ENCODE measurements at places on chromosomes 13 and 19. TPM values are rescaled to one million over a fixed set of nuclear protein-coding genes. Genes with fewer than 3 reads are reported as not detected.
A peak's percentile ranks its signal among the peaks of the same experiment; 100 is the strongest.

DNA sequence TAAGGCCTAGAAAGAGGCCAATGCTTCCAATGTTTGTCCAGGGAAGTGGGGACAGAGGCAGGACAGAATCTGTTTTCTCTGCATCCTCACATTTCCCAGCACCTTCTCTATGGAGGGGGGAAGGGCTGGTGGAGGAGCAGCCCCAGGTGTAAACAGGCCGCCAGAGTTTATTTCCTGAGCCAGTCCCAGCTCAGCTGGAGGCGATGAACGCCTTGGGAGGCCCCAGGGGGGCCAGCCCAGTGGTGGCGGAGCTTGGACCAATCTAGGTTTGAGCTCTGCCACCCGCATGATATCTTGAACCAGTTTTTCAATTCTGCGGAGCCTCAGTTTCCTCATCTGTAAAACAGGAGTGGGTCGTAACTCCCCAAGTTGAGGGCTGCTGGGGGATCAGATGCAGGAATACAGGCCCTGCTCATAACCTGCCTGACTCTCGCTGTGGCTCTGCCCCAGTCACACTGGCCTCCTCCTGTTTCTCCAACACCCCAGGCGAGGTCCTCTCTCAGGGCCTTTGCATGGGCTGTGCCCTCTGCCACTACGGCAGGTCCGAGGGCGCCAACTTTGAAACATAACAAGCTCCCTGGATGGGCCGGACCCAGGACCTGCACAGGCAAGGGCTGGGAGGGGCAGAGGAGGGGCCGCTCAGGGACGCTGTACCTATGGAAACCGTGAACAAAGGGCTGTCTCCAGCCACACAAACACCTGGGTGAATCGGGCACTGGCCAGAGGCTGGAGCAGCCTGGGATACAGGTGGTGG is 1.1 kb downstream of the TNFAIP8L1 start:
- no peak for DNase-seq

- no peak for DNase-seq
These were observed 7.2 kb downstream of the ATP8A2 start for GRCh38 chr13:25379011-25379410.

DNA sequence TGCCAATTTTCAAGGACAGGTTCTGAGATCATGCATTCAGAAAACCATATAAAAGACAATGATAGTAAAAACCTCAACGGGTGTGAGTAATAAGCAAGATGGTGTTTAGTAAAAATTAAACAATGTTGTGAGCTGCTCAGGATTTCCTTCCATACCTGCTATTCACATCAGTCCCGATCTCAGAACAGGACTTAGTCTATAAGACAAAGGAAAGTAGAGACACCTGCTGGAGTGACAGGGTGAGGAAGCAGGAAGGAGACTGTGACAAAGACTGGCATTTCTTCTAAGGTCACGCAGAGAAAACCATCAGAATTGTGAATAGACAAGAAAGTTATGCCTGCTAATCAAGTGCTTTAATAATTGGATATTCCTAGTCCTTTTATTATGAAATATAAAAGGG is 648.0 kb downstream of the DACH1 start:
- no peak for DNase-seq

- no peak for DNase-seq
These were observed 50.0 kb downstream of the TNFRSF19 start for GRCh38 chr13:23620211-23620610.

DNA sequence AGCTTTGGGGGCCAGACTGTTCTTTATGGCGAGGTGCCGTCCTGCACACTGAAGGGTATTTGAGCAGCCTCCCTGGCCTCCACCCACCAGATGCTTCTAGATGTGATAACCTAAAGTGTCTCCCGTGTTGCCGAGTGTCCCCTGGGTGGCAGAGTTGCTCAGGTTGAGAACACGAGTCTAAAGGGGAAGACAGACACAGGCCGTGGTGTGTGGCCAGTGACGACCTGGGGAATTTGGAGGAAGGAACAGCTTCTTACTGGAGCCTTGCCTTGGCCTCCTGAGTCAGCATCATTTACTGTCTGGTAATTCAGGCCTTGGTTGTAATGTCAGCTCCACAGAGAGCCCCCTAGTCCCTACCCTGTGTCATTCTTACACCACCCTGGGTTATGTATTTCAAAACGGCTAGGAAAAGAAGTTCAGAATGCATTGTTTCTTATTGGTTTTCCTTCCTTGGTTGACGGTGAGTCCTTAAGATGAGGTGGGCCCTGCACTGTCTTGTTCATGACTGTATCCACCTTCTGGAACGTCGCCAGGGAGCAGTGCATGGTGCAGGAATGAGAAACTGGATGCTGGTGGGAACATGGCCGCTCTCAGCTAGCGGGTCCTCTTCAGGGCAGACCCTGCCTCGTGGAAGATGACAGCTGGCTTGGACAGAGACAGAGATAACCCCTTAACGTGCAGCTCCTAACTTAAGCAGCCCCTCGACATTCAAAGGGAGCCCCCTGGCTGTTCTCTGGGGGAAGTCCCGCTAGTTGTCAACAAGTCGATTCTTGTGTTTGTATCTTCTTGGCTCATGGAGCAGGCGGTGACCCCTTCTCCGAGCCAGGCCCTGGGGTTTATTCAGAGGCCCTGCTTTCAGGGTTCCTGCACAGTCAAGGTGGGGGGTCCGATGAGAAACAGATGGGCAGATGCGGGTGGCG is 7.2 kb downstream of the SIN3B start:
- DNase-seq: no peak

DNA sequence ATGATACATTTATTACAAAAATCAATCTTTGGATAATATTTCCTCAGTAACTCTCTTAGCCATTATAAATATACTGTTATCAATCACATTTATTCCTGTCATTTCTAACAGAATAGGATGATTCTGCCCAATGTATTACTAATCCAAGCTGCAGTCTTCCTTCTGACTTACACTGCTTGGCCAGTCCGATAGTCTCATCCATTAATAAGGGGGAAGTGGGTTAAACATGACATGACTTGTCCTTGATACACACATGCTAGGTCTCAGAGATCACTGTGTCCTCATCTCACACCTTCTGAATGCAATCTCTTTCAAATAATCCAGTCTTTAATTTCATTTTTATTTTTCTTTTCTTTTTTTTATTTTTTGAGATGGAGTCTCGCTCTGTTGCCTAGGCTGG is 18.8 kb downstream of the SACS start:
- no peak for DNase-seq

DNA sequence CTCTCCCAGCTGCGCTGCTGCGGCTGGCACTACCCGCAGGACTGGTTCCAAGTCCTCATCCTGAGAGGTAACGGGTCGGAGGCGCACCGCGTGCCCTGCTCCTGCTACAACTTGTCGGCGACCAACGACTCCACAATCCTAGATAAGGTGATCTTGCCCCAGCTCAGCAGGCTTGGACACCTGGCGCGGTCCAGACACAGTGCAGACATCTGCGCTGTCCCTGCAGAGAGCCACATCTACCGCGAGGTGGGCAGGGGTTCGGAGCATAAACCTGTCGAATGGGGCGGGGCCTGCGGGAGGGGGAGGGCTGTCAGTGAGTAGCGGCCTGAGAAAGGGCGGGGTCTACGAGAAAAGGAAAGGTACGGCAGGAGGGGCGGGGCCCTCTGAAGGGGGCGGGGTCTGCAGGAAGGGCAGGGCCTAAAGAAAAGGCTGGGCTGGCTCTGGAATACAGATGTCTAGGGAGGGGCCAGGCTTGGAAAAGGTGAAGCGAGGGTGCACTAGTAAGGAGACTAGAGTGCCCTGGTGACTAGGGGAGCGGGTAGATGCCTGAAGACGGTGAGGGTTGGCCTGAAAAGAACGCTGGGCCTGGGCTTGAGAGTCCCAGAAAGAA is 3.6 kb downstream of the CD37 start:
- DNase-seq: peak; percentile 62

DNA sequence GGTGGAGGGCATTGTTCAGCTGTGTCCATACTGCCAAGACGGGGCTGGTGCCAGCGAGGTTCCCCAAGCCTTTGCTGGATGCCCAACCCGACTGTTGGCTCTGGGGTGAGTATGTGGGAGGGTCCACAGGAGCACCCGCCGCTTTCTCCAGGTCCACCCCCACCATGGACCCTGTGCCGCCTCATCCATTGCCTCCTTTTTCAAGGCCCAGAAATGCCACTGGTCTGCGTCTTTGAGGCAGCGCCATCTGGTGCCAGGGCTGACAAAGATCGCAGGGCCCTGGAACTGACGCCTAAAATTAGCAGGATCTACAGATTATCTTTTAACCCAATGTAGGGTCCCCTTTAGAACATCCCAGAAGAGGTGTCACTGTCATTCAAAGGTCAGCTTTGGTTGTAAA is 34.6 kb downstream of the NFIX start:
- DNase-seq: no peak

- no peak for DNase-seq
These were observed 38.6 kb downstream of the WDR87 start for GRCh38 chr19:37867831-37868230.

- no peak for DNase-seq
These were observed 1.4 kb upstream of the PRKD2 start for GRCh38 chr19:46718157-46718933.

GRCh38 chr13:46340011-46340410 is 47.0 kb downstream of the RUBCNL start:
- no peak for DNase-seq

DNA sequence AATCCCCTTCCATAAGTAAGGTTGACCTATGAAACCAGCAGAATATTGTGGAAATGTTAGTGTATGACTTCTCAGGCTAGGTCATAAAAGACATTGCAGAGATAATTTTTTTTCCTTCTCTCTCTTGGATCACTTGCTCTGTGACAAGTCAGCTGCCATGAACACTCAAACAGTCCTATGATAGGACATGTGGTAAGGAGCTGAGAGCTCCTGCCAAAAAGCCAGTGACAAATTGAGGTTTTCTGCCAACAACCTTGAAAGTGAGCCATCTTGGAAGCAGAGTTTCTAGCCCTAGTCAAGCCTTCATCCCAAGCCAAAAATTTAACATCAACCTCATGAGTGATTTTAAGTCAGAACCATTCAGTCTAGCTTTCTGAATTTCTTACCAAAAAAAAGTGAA is 270.9 kb upstream of the NBEA start:
- DNase-seq: no peak

DNA sequence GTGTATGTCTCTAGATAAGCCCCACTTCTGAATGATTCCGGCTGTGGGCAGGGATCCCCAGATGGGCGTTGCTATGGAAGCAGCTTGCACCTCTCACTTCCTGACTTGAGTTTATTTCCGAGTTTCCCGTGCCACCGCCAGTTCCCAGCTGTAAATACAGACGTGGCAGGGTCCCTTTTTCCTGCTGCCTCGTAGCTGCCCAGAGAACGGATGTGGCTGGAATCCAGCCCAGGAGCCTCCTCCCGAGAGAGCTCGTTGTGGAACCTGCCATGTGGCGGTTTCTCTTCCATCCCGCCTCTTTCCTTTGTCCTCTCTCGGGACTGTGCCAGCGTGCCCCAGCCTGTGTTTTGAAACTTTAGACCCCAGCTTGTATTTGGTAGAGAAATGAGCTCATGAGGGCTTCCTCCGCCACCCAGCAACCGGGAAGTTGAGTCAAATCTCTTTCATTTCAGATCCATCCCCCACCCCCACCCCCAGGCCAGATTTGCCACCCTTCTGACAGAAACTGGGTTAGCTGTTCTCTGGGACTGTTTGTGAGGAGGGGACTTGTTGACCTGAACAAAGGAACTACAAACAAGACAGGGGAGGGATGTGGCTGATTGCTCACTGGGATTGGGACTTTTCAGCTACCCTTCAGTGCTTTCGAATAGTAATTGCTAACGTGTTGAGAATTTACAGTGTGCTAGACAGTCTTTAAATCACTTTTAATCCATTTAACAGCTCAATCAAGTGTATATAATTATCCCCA is 96.6 kb downstream of the SIPA1L3 start:
- peak; percentile 96 for DNase-seq

GRCh38 chr13:110616103-110617101 is 1.1 kb downstream of the NAXD start:
- DNase-seq: peak; percentile 57

DNA sequence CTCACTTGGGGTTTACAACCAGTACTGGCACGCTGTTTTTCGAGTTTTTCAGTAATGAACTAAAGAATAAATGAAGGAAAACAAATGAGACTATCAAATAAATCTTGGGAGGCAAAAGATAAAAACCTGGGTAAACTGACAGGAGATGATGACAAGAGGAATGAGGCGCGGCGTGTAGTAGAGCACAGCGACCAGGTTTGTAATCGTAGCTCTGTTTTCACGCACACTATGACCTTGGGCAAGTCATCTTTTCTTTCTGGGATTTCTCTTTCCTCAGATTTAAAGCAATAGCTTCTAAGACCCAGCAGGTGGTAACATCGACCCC is 419 bp downstream of the MRPS31 start:
- DNase-seq: no peak

GRCh38 chr13:89923736-89924135 is 1423.8 kb upstream of the MIR17HG start:
- DNase-seq: no peak

- DNase-seq: peak; percentile 59
These were observed 84.7 kb upstream of the DOCK9 start for GRCh38 chr13:99062593-99062992.

- DNase-seq: no peak
These were observed 96.2 kb upstream of the RFC3 start for GRCh38 chr13:33721724-33722123.

- peak; percentile 24 for DNase-seq
These were observed 22.0 kb downstream of the MUC16 start for GRCh38 chr19:8988204-8988603.

DNA sequence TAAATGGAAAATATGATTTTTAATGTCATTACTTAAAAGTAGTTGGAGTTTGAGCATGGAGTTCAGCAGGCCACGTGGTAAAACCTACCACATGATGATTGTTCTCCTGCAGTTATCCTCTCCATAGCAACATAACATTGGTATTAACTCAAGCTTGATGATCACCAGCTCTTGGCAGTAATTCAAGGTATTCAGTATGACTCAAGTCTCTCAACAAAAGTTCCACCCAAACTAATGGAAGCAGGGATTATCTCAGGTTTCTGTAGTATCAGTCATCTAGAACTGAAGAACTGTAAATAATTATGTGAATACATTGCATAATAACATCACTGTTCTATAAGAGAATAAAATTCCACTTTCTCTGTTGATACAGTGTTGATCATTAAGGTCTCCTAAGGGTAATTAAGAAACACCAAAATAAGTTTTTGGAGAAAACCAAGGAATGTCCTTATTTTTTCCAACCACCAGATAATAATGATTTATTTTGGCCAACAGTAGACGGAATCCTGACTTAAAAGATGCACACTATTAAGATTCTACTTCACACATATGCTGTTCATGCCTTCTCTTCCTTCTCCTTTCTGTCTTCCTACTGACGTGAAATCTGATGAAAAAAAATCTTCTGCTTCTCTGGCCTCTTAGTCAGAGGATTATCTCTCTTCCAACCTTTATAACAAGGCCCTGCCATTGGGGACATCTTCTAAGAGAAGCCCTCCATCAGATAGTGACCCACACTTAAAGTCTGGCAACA is 1092.3 kb downstream of the EFNB2 start:
- peak; percentile 66 for DNase-seq

GRCh38 chr13:32408296-32409000 is 19.5 kb downstream of the N4BP2L1 start:
- no peak for DNase-seq

Gene EDNRB
- 1.5 TPM for total RNA-seq

Gene C19orf53
- 214 TPM for total RNA-seq

Gene SCN1B
- total RNA-seq: 6.6 TPM

Gene RUBCNL
- total RNA-seq: not detected

Gene FGF14
- total RNA-seq: not detected

Gene ZNF772
- total RNA-seq: 12.2 TPM

Gene SLC8A2
- total RNA-seq: not detected

Gene TMEM205
- 124 TPM for total RNA-seq

Gene ELSPBP1
- total RNA-seq: not detected

Gene NKPD1
- 1.4 TPM for total RNA-seq

Data from Daoy (cell line).